ENCODE measurements at places on chromosomes 7 and 10.

GRCh38 chr7:107865956-107866775, 24.8 kb upstream of the DLD start:
- no peak for DNase-seq

GRCh38 chr7:150826061-150826849, 25.7 kb downstream of the TMEM176A start:
- DNase-seq, result no peak

- DNase-seq, result no peak
Observed at GRCh38 chr7:94436700-94437099, 42.0 kb downstream of the COL1A2 start.

DNA sequence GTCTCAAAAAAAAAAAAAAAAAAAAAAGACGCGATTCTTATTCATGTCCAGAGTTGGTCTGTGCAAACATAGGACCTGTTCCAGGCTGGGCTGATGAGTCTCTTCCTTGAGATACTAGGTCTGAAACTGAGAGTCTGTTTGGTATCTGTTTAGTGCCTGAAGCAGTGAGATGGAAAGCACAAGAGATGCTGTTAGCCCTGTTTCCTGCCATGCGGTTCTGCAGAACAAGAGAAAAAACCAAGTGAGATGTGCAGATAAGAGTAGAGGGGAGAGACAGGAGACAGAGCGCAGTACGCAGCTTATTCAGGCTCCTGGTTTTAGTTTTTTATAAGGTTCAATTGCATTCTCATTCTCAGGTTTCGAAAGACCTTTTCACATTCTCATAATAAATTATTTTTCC, 85.8 kb upstream of the PRKCQ start:
- DNase-seq, result peak; percentile 48

DNA sequence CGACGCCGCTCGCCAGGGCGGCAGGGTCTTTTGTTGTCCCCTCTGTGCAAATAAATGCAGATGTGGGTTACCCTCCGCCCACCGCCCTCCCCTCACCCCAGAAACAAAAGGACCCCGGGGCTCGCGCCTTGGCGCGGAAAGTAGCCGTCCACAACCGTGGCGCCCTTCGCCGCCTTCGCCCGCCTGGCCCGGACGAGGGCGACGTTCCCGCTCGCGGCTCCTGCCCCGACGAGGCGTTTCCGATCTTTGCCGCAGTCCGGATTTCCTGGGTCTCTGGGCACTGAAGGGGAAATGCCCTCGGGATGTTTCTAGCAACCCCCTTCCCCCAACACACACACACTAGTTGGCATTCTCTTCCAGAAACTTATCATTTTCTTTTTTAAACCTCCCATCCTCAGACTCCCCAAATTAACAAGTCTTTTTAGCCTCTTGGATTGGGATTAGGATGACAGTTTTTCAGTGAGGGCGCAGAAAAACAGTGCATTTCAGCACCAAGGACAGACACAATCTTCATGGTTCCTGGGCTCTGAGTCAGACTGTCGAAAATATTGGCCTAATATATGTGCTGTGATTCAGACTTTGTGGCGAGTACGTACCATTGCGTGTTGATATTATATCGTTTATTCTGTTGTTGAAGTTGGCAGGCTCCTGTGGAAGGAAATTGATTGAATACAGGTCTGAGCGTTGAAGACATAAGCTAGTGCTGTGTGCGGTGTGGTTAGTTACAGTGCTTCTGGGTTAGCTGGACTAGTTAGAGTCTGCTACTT, 771 bp downstream of the PHYHIPL start:
- DNase-seq, result no peak

DNA sequence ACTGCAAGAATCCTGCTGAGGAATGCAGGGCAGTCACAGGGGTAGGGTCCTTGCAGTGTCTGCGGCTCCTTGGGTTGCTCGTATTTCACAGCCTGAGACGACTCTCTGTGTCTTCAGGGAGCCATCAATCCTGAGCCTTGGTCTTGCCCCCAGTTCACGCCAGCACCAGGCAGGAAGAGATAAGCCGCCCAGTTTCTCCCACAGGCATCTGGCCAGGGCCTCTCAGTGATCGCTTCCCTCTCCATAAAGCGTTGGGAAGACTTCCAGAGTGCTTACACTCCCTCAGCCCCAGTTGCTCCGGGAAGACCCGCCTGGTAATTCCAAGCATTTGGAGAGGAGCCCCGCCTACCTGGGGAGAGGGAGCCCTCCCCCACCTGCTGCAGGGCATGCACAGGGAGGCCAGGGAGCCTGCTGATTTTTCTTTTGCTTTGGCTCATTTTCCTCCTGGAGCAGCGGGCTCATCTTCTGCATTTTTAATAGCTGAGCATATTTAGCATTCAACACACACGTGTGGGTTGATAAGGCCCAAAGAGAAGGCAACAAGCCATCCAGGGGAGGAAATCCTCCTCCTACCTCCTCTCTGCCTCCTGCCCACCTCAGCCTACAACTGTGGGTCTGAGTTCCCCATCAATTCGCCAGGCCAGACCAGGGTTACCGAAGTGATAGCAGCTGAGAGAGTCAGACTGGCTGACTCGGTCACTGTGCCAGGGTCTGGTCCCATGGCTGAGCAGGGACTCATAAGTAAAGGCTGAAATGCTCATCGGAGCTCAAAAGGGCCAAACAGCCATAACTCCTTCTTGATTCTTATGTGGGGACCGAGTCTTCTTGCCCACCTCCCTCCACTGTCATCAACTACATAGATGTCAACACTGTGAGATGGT, 74.4 kb upstream of the EFCAB10 start:
- no peak for DNase-seq

- no peak for DNase-seq
Observed at GRCh38 chr7:11315666-11316258, 342.1 kb downstream of the PHF14 start.

- no peak for DNase-seq
Observed at GRCh38 chr10:74624501-74624900, 201.9 kb upstream of the KAT6B start.

- DNase-seq, result no peak
Observed at GRCh38 chr7:23593706-23594105, 3.5 kb upstream of the CCDC126 start.

DNA sequence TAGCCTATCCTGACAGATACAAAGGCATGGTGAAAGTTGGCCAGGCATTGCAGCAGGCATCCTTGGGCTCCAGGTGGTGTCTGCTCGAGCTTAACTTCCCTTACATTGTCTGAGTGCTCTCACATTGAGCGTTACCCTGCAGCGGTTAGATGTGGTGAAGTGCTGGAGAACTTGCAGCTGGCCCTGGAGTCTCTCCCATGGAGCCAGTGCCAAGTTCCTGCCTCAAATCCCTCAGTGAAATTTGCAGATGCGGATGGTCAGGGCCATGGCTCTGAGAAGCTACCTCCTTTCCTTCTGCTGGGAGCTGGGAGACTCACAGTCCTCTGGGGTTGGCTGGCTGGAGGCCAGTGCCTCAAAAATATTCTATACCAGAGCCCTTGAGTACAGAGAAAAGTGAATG, 3.3 kb upstream of the ZNF746 start:
- DNase-seq, result no peak

DNA sequence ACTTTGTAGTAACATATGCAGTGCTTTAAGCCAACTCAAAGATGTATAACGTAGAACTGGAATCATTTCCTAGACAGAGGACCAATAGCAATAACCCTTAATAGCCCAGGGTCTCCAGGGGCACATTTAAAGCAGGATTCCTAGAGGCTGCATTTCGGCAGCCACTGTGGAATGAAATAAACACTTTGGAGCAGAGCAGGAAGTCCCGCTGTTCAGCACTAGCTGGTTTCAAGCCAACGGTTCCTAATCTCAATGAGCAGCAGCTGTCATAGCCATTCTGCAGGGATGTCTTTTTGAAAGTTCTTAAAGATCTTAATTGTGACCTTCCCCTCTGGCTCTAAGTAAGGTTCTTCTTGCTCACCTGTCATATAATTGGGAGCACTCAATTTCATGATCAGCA, 18.4 kb upstream of the MACROH2A2 start:
- DNase-seq, result no peak

DNA sequence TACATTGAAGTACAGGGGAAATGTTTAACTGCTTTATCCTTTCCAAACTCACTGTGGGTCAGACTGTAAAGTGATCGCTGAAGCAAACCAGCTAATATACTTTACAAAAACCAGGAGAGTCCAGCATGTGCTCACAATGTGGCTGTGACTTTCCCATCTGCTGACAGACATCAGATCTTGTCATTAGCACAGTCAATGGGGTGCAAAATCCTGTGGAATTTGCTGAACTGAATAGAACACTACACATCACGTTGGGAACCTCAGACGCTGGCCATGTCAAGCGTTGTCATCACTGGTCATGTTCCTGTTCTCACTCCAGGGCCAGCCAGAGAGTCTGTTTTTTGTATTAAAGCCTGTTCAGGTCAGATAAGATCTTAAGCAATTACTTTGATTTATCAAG, 83.4 kb downstream of the AGMO start:
- no peak for DNase-seq

DNA sequence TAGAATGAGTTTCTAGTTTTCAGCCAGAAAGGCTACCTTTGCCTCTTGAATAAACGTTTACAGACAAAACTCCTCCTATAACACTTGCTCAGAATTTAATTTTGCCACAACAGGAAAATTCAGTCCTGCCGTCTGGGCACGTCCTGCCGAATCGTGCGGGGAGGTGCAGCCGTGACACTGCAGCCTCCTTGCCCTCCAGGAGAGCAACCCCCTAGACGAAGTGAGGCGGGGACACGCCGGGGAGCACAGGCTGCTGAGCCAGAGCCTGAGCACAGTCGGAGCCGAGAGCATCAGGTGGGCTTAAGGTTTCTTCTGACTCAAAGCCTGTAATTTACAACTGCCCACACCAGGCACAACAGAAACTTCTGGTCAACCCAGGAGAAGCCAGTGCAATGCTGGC, 102.3 kb downstream of the DYNC2I1 start:
- no peak for DNase-seq

- no peak for DNase-seq
Observed at GRCh38 chr10:1274111-1274661, 218.0 kb downstream of the WDR37 start.

DNA sequence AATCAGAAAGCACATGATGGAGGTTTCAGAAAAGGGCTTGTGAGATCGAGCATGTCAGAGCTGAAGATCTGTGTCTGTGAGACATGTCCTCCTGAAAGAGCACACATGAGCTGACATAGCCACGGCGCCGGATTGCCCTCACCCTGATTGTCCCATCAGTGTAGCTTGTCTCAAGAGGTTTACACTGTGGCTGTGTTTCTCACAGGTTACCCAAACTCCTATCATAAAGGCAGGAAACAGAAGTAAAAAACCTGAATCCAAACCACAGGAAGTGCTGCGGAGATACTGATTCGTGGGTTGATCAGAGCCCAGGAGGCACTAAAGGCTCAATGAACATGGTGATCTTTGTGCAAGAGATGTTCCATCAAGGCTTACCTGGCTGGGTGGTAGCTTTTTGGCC, 3.9 kb upstream of the ATP6V0E2 start:
- DNase-seq, result no peak
